ENCODE measurements at places on chromosomes 5 and 9.

DNA sequence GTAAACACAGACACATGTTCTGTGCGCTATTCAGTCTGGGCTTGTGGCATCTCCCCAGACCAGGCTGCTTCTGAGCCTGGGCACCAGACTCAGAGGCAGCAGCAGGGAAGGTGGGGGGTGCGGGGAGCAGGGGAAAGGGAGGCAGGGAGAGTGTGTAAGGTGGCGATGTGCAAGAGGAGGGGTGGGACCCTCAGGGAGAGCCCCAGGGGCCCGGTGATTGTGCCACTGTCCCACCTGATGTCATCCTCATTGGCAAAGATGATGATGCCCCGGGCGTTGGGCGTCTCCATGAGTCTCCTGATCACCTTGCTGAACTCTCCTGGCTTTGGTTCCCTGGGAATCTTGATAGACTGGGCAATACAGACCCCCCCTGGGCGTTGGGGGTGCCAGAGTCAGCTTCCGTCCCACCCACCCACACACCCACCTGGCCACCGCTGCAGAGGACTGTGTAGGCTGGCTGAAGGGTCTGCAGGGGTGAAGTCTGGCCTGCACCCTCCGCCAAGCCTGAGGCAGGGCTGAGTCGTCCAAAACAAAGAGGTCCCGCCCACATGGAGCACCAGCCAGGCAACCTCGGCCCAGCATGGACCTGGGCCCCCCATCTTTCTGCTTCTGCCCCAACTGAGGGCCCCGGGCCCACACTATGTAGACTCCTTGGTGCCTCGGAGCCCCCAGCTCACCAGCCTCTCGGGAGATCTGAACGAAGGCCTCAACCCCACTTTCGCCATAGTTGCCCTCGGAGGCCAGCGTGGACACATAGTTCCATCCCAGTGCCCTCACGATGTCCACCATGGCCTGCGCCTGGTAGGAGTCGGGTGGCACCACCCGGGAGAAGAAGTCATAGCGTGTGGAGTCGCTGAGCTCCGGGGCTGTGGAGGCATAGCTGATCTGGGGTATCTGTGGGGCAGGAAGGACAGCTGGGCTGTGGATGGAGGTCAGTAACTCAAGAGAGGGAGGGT lies 3.7 kb downstream of the GRM6 start:
- DNase-seq, result no peak

DNA sequence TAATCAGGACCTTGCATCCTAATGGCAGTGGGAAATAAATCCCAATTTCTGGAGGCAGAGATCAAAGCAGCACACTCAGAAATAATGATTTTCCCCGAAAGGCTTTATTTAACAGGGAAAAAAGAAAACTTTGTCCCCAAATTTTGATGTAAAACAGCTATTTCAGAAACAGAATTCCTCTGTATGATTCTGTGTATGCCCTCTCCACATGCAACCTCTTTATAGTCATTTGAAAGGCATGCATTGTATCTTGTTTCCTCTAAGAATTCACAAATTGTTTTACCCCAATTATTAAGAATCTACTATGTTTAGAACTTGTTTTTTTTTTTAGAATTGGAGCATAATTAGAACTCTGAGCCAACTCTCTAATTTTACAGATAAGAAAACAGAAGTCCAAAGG lies 2.7 kb upstream of the PTAR1 start:
- no peak for DNase-seq

DNA sequence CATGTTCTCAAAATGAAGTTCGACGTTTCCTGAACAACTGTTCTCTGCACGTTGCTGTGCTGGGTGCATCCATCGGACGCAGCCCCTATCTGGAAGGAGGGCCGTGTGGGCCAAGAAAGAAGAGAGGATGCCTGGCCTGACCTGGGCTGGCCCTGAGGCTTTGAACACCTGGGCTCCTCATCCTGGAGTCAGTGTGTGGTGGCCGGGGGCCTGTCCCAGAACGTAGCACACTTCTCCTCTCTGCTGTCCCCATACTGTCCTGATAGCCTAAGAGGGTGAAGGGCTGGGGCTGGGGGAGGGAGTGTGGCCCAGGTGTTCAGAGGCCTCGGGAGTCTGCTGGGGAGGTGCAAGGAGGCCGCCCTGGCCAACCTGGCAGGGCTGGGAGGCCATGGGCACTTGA lies 21.5 kb downstream of the COL5A1 start:
- DNase-seq, result no peak

GRCh38 chr9:121741228-121741918 lies 89.9 kb downstream of the DAB2IP start:
- DNase-seq, result no peak

- no peak for DNase-seq
Measured at GRCh38 chr5:131719564-131719963, 77.3 kb downstream of the FNIP1 start.

GRCh38 chr5:11322133-11322532 lies 561.1 kb upstream of the DAP start:
- DNase-seq, result no peak

DNA sequence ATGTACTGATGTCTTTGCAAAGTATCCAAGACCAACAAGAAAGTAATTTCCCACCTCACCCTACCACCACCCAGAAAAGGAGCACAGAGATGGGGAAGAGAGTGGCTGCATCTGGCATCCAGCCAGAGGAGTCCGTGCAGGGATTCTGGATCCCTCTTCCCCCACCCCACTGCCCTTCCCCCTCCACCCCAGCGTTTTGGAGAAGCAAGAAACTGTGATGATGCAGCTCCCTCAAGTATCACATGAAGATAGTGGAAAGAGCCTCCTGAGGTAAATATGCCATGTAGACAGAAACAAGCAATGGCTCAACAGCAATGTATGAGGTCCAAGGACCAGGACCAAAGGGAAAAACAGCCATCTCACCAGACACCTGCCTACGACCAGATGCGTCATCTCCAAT lies 153.8 kb downstream of the DEPDC1B start:
- DNase-seq, result no peak

- DNase-seq, result no peak
Measured at GRCh38 chr5:127899214-127899610, 184.4 kb upstream of the SLC12A2 start.

DNA sequence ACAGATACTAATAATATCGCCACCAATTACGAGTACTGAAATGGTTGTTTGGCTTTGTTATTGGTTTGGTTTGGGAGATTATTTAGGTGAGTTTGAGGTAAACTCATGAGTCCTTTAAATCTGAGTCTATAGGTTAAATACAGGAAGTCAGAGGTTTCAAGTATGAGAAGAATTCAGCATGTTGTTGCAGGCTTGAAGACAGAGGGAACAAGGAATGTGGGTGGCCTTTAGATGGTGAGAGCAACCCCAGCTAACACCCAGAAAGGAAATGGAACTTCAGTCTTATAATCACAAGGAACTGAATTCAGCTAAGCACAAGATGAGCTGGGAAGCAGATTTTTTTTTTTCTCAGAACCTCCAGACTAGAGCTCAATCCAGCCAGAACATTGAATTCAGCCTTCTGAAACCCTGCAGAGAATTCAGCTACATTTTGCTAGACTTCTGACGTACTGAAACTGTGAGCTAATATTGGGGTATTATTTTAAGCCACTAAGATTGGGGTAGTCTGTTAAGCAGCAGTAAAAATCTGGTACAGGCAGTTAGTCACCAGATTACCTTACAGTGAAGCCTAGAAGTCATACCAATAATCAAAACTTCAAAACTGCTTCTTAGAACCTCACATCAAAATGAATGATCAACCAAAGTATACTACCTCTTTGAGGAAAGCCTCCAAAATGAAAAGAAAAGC lies 216.0 kb upstream of the PUM3 start:
- DNase-seq, result no peak

DNA sequence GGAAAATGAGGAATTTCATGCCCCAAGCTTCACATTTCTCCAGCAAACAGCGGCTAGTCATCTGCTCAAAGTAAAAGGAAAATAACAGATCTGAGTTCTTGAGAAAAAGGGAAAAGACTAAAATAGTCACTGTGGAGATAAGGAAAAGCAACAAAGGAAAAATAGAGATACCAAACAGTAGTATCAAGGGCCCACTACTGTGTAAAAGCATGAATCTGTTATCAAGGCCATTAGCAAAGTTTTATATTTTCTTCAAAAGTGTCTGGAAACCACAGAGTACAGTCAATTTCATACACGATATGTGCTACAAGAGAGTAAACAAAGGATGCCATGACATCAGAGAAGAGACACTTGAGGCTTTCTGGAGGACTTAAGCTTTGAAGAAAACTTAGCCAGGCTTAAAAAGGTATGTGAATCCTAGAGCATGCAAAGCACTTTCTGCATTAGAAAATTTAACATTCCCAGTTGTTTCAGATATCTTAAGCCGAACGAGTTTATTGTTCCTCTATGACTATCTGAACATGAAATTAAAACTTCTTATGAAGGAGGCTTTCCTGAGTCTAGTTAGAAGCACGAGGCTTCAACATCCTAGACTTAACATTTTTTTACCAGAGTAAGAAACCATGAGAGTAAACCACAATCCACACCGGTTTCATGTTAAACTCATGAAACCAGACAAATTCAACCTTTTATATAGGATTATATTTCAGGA lies 1.2 kb downstream of the TTC33 start:
- DNase-seq, result no peak

DNA sequence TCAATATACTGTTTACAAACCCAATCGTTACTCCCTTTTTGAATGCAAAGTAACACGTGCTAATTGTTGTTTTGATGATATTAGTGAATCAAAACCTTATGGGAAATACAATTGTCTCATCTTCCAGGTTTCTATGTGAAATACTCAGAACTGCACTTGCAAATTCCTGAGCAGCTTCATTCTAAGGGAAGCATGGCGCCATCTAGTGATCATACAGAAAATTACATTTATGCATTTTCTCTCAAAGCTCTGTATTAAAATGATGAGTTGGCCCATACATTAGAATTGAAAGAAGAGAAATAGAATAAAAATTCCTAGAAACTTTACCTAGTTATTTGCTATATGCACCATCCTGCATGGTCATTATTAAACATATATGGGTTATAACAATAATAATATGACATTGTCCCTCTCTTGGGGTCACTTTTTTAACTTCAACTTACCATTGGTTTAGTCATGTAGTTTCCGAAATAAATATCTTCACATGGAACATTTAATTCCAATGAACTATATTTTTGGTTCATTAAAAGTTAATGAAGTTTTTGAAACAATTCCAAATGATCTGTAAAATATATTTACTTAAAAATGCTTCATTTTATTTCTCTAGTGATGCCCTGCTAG lies 220.0 kb downstream of the PDE4D start:
- DNase-seq, result no peak

GRCh38 chr9:17330097-17330496 lies 195.3 kb downstream of the CNTLN start:
- no peak for DNase-seq

- DNase-seq, result no peak
Measured at GRCh38 chr5:114438471-114438870, 76.6 kb downstream of the KCNN2 start.

DNA sequence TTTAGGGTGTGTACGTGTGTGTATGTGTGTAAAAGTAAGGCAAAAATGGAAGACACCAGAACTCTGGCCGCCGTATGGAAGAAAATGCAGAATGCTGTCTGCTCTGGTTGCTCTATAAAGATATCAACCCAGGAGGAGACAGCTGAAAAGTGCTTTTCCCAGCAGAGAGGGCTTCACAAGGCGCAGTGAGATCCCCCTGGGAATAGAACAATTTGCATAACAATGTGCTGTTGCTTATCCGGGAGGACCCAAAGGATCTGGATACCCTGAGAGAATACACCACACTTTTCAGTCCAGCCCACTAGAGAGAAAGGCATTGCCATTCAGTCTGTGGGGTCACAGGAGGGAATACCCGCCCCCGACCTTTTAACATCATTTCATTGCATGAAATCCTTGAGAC lies 230.6 kb downstream of the EBF1 start:
- no peak for DNase-seq

- DNase-seq, result no peak
Measured at GRCh38 chr9:1535051-1535450, 480.1 kb upstream of the SMARCA2 start.

GRCh38 chr9:15670246-15670645 lies 117.4 kb downstream of the CCDC171 start:
- no peak for DNase-seq

DNA sequence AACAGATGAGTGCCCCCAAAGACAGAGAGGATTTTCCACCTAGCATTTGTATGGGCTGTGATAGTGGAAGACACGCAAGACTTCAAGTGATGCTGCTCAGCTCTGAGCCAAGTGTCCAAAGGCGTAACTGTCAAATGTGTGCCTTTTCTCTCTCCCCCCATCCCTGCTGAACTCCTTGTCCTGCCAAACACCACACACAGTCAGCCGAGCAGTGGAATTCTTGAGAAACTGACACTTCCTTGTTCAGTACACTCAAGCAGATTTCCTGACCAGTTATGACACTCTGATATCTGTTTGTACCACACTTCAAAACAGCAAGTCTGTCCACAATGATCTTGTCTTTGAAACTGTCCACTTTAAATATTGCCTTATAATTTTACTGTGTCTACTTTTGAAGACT lies 166.4 kb downstream of the PIK3R1 start:
- DNase-seq, result no peak

GRCh38 chr5:127216143-127216542 lies 74.5 kb upstream of the MEGF10 start:
- DNase-seq, result no peak

DNA sequence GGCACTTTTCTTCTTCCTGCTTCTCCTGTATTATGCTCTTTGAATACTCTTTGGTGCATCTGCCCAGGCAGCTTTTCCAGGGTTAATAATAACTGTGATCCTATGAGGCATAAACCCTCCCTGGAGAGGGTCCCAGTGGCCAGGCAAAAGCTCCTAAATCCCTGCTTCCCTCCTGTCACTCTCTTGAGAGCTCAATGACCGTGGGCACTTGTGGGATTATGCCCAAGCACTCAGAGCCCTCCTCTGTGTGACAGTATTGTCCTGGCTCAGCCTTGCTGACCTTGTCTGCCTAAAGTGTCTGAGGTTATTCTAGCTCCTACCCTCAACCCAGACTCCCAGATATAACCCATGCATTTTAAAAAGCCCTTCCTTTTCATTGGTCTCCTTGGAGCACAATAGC lies 51.9 kb downstream of the GALNT10 start:
- no peak for DNase-seq

DNA sequence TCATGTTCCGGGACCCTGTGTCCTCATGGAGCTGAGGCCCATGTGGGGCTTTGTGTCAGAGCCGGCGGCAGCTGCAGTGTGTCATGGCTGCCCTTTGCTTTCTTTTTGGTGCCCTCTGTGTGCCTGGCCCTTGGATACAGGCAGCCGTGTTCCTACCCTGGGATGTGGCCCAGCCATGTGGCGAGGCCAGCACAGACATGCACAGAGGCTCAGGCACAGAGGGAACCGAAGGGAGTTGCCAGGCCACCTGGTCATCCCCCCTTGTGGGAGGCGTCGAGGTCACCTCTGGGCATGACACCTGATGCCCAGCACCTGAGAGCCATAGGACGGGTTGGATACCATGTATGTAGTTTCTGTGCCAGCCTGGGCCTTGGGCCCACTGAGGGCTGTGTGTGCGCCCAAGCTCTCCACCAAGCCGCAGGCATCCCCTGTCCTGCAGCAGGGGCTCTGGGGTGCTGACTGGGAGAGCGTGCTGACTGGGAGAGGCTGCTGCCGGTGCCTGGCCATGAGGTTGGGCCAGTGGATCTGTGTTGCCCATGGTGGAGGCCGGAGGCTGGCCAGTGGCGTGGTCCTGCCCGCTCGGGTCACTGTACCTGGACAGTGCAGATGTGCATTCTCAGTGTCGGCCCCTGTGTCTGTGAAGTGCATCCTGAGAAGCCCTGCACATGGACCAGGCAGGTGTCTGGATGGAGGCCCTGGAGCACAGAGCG lies 4.8 kb downstream of the NKD2 start:
- no peak for DNase-seq
